ENCODE measurements at places on chromosomes 1 and 21. TPM values are rescaled to one million over a fixed set of nuclear protein-coding genes. Genes with fewer than 3 reads are reported as not detected.
A peak's percentile ranks its signal among the peaks of the same experiment; 100 is the strongest.

Gene RAP1GAP
- 0.17 TPM for total RNA-seq

Gene TMPRSS3
- total RNA-seq: 2.8 TPM

DNA sequence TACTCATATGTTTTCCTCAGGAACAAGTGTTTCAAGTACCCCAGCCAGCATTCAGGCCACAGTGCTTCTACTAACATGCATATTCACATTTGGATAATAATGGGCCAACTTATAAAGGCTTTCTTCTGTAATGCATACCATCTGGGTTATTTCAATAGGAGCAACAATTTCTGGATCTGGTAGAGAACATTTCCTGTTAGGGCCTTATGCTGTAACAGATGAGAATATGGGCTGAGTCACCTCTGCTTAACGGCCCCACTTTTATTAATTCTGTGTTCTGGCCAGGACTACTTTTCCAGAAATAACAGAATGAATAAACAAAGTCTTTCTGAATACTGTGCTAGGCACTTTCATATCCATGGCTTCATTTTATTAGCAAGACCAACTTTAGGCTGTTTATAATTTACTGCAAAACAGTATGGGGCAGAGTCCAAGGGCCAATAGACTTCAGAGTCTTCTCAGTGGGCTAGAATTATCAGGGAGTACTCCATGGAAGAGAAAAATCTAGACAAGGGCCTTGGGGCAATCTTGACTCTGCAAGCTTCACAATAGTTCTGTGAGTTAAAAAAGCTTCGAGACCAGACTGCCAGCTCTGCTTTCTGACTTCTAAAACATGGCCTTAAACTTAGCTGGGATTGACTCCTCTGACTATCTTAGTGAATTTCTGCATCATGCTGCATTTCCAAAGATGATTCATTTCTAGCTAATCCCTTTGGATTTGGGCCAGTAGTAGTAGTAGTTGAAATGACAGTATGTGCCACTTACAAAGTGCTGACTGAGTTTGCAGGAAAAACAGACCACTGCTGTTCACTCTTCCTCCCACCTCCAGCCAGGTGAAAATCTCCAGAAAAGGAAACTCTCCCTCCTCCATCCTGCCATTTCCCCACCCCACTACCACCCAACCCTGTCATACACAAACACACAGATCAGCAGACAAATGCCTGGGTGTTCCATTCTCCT, 8.2 kb upstream of the SSX2IP start:
- DNase-seq: peak; percentile 77

DNA sequence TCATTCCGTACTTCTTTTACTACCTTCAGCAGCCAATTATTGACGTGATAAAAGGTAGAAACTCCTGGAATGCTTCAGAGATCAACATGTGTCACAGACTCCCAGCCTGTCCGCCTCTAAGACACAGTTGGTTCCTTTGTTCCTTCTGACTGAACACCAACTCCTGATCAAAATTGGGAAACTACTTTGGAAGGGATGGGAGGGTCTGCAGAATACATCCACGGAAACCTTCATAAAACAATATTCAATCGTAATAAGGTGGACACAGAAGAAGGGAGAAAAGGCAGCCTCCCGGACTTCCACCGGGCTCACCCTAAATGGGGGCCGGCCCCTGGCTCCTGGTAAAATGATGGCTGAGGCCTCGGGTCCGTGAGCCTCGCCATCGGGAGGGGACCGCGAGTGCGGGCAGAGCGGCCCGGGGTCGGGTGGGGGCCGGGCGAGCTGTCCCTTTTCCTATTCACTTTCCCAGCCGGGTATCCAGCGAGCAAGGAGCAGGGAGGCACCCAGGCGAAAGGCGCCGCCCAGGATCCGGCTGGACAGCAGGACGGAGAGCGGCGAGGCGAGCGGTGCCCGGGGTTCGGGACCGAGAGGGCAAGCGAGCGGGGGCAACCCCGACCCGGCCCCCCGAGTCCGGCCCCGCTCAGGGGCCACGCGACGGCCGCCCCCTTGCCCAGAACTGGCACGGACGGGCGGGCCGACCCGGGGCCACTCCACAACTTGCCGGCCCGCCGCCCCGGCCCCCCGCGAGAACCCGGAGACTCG, 805 bp downstream of the NRIP1 start:
- DNase-seq: peak; percentile 49

GRCh38 chr1:167746013-167746672, 24.4 kb downstream of the MPZL1 start:
- no peak for DNase-seq

Gene DSCAM
- 4.7 TPM for total RNA-seq

GRCh38 chr21:28821276-28822122, 171.2 kb downstream of the LTN1 start:
- no peak for DNase-seq

Gene HOOK1
- total RNA-seq: 9.6 TPM

- no peak for DNase-seq
These were observed 180.6 kb upstream of the JUN start for GRCh38 chr1:58964428-58964827.

- no peak for DNase-seq
These were observed 189.2 kb downstream of the FOXD2 start for GRCh38 chr1:47627016-47627415.

- no peak for DNase-seq
These were observed 89.3 kb downstream of the LAMC2 start for GRCh38 chr1:183275322-183275721.

DNA sequence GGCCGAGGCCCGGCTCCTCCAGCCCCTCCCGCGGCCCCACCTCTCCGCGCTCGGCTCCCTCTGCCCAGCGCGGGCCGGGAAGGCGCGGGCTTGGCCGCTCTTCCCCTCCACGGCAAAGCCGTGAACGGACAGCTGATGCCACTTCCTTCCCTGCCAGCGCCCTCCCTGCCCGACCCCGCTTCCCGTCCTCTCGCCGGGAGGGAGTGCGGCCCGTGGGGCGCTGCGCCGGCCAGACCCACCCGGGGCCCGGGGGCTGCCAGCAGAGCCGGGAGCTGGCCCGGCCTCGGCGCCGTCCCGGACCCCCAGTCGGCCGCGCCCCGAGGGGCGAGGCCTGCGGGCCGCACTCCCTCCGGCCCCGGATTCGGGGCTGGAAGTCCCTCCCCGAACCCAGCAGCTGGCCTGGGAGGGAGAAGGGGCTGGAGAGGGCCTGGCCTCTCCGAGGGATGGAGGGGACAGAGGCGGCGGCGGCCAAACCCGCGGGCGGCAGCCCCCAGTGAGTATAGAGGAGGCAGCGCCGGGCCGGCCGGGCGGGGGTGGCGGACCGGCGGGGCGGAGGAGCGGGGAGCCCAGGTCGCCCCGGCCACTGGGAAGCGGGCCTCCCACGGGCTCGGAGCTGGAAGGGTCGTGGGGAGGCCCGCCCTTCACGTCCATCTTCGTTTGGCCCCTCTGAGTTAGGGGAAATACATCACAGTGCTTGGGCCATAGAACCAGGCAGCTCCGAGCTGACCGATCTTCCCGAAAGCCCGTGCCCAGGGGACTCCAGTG, at the start of gene KIAA1614:
TSS of gene KIAA1614 (plus strand) at position 97 of the 765 bp plus-strand sequence. CDS start at position 444, 347 bp downstream.
- DNase-seq: no peak

DNA sequence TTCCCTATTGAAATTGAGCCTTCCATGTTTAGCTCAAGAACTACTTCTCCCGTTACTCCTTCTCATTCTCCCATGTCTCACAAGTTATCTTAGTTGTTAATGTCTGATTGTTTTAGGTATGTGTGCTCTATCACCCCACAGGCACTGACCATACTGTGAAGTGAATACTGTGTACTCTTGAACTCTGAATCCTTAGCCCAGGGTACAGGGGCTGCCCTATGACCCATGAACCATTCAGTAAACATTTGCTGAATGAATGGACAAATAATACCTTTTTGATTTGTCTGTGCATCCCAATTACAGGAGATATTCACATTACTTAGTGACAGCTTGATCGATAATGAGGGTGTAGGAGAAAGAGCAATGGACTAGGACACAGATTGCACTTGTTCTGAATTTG, 169.4 kb upstream of the BEND5 start:
- no peak for DNase-seq

DNA sequence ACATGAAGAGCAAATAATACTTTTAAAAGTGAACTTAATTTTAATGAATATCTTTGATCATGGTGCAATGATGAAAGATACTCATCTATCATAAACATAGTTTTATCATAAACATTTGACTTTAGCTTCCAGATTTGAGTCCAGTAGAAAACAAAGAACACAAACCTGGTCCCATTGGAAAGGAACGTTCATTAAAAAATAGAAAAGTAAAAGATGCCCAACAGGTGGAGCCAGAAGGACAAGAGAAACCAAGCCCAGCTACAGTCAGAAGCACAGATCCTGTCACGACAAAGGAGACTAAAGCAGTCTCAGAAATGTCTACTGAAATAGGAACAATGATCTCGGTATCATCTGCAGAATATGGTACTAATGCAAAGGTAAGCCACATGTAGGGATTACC, 55.6 kb upstream of the MYOCOS start:
- no peak for DNase-seq

Gene UBE2U
- total RNA-seq: not detected

DNA sequence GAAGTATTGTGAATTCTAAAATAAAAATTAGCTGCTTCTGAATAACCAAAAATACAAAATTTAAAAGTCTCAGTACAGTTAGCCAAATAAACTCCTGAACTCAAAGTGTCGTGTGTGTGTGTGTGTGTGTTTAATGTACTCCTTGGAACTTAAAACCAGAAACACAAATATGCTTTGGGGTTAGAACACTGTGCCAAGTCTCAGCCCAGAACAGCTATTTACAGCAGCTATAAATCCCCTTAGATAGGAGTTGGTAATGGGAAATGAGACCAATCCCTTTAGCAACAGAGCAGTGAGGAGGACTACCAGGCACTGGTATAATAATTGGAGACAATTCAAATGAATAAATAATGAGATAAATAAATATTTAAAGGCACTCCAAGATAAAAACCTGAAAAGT, 83.1 kb downstream of the PATJ start:
- no peak for DNase-seq

Gene CRYAA
- not detected for total RNA-seq

DNA sequence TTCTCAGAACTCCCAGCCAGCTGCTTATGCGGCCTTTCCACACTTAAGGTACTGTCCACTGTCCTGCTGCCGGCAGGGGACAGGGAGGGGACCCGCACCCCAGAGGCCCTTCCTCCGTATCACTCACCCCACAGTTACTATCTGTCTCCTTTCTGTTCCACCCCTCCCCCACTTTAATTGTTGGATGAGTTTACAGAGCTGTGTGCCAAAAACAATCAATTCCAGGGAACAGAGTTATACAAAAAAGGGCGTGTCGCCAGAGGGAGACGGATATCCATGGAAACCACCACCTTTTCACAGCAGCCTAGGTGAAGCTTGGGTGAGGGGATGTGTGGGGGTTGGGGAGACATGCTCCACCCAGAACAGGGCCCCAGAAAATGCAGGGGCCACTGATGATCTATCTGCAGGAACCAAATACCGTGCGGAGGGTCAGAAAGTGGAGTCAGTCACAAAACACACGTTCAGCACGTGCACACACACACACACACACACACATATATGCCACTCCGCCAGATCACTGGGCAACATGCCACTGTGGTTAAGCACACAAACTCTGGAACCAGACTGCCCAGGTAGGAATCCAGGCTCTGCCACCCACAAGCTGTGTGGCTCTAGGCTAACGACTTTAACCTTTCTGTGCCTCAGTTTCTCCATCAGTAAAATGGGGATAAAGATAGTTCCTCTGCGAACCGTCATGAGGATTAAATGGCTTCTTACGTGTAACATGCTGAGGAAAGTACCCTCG, 30.5 kb downstream of the CASZ1 start:
- peak; percentile 31 for DNase-seq

Gene AUNIP
- 5.1 TPM for total RNA-seq

DNA sequence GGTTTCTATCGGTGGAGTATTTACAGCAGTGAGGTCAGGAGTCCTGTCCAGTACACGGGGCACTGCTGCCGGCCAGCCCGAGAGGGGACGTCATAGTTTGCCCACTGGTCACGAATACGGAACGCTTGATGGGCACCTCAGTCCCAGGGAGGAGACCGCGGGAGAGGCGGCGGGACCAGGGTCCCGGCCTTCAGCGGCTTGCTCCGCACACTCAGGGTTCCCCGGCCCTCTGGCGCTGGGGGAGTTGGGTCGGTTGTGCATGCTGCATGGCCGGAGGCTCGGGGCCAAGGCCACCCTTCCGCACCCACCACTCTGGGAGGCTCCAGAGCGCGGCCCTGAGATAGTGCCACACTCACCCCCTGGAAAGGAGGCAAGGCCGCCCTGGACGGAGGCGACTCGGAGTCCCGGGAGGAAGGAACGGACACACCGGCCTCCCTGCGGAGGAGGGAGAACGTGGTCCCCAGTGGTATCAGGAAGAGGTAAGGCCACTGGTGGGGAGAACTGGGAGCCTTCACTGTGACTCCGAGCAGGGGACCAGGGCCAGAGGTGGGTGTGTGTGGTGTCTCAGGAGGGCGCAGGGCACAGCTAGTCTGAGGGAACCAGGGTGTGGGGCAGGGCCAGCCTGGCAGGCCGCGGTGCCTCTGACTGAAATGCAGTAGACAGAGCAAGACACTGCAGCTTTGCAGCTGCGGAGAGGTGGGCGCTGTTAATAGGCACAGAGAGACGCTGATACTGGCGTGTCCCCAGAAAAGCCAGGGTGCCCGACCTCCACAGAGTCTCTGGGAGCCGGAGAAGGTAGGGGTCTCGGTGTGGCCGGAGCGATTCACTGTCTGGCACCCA, 28.6 kb upstream of the PRSS38 start:
- no peak for DNase-seq

DNA sequence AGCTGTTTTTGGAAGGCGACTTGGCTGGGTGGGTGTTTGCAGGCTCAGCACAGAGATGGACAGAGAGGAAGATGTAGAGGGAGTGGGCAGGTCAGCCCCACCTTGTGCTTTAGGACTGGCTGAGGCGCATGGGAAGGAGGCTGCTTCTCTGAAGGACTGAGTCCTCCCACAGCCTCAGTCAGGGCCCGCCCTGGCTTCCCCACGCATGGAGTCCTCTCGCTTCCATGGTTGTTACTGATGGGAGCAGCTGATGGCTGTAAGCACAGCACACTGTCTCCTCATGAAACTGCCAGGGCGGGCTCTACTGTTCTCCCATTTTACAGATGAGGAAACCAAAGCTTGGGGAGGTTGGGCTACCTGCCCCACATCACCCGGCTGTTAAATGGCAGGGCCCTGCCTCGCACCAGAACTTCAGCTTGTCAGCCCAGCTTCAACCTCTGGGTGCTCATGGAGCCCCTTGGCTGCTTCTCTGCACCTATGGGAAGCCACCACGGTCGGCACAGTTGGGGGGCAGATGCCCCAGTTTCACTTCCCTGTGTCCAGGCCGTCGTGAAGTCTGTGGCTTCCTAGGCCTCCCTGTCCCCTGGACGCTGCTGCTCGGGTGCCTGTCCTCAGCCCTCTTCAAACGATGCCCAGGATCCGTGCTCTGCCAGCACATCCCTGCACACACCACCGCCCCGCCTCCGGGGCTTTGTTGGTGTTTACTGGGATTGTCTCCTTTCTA, 2.4 kb downstream of the TMEM201 start:
- no peak for DNase-seq

GRCh38 chr1:7295946-7296345, 475.1 kb upstream of the VAMP3 start:
- DNase-seq: no peak

- DNase-seq: no peak
These were observed 58.2 kb downstream of the BCAR3 start for GRCh38 chr1:93623436-93623835.

GRCh38 chr1:145826030-145826429, 2.0 kb downstream of the POLR3C start:
- no peak for DNase-seq

Data from mammary epithelial cell (primary cell).